ENCODE measurements at places on chromosomes 5 and 9. TPM values are rescaled to one million over a fixed set of nuclear protein-coding genes. Genes with fewer than 3 reads are reported as not detected.

GRCh38 chr5:34524123-34524522, 132.0 kb upstream of the RAI14 start:
- no peak for DNase-seq

DNA sequence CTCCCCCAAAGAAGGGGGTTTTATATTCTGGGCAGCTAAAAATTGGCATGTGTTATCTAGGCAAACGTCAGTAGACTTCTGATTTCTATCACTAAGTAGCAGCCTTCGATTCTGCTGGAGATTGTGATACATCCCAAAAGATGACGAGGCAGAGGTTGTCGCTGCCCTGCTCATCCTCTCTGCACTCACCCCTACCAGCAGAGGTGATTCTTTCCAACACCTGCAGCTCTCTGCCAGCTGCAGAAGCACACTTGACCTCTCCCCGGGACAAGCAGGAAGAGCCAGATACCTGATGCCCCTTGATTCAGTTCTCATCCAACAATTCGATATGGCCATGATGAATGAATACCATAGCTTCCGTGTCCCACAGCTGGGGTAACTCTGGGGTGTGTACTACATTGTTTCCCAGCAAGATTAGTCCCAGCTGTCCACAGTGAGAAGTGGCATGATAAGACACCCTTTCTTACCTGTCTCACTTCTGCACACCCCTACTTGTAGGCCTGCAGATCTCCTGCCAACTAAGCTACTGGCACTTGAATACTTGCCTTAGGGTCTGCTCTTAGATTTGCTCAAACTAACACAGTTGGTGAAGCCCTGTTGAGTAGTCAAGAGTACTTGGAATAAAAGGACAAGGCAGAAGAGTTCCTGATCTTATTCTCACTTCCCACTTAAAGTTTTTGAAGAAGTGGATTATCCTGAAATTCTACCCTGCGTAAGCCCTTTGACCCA, 37.6 kb upstream of the SMAD5 start:
- no peak for DNase-seq

GRCh38 chr9:129866394-129867135, 31.3 kb downstream of the USP20 start:
- DNase-seq = no peak

C5orf52 gene
- not detected for total RNA-seq

FANCG gene
- 14.9 TPM for total RNA-seq

SLC28A3 gene
- not detected for total RNA-seq

CAMK2A gene
- total RNA-seq = 0.24 TPM

DNA sequence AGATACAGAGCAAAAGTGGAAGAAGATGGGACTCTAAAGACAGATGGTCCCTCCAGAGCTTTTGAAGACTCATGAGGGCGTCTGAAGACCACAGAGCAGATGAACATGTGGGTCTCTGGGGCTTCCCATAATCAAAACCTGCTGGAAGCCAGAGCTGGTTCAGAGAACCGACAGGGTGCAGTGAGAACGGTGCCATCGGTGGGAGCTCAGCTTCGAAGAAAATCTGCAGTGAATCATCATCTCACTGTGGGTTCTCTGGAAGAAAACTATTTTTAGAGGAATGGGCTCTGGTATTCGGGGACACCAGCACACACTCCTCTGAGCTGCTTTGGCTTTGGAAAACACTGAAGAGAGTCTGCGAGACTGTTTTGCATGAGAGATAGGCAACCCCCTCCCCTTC, 222.4 kb upstream of the PANK3 start:
- DNase-seq = no peak

- DNase-seq = no peak
These were observed 401.3 kb downstream of the BNC2 start for GRCh38 chr9:16469184-16469583.

PRR16 gene
- 10.7 TPM for total RNA-seq

DNA sequence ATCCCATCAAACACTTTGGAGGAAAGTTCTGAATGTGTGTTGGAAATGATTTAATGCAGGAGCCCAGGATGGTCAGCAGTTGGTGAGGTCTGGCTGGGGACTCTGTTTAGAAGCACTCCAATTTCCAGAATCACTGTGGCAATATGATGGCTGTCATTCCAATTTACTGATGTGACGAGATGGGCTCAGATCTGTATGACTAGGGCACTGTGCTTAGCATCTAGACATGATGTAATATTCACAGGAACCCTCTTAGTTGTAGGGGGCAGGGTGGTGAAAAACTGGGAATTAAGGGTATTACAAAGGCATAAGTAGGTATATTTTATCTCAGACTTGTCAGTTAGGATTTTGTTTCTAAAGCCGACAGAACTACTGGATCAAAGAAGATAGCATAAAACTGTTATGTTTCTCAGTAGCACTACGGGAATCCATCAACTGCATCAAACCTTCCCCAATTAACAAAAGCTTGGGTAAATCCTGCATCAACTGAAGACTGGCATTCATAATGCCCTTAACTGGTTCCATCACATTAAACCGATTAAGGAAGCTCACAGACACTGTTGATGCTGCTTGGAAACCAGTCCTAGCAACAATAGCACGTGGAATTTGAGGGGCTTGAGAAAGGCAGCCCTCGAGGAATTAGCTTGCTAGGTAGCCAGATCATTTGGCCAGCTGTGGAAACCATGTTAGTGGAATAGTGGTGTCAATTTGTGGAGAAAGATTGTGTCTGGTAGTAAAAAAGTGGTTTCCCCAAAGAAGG, 86.1 kb downstream of the SV2C start:
- DNase-seq = no peak

CD72 gene
- total RNA-seq = 1.1 TPM

- DNase-seq = no peak
These were observed 18.6 kb downstream of the DCANP1 start for GRCh38 chr5:135428586-135428985.

SPOCK1 gene
- 125 TPM for total RNA-seq
